Kidney epithelial cell (primary cell): ENCODE measurements at places on chromosomes 5 and 9. TPM values are rescaled to one million over a fixed set of nuclear protein-coding genes. Genes with fewer than 3 reads are reported as not detected.

GRCh38 chr5:59600998-59601397 is 292.5 kb downstream of the PDE4D start:
- no peak for DNase-seq

GRCh38 chr9:131892902-131893500 is 153.1 kb upstream of the RAPGEF1 start:
- no peak for DNase-seq

DNA sequence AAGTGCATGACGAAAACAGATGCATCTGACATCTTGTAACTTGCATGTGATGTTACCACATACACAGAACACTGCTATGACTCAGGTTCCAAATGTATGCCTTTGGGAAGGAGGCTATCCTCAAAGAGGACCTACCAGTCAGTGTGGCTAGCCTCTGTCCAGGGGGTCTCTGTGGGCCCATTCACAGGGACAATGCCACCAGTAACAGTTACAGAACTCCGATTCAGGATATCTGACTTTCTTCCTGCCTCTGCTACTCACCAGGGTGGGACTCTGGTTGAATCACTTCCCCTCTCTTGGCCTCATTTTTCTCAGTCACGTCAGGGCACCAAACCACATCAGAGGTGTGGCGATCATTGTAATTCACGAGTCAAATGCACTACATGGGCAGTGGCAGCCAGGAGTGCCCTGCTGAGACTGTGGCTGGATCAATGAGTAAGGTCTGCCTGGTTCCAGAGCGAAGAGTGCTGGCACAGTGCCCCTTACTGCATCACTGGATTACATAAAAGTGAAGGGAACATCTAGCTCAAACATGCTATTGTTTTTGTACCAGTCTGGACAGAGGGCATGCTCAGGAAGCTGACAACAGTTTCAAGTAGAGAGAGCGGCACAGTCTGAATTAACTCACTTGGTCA is 13.2 kb downstream of the ATOX1 start:
- peak; percentile 89 for DNase-seq

DNA sequence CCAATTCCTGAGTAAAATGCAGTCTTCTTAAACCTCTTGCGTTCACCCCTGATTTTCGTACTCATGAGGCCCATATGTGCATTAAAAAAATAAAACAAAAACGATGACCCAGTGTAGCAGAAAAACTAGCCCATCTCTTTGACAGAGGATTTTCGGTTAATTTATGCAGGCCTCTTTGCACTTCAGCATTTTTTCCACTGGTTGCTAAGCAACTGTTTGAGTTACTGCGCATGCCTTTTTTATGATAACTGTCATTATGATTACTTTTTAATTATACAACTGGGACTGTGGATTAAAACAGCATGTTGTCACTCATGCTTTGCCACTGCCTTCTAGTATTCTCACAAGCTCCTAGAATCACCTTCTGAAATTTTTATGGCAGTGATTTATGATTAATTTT is 165.0 kb downstream of the SMARCA2 start:
- DNase-seq, result no peak

DNA sequence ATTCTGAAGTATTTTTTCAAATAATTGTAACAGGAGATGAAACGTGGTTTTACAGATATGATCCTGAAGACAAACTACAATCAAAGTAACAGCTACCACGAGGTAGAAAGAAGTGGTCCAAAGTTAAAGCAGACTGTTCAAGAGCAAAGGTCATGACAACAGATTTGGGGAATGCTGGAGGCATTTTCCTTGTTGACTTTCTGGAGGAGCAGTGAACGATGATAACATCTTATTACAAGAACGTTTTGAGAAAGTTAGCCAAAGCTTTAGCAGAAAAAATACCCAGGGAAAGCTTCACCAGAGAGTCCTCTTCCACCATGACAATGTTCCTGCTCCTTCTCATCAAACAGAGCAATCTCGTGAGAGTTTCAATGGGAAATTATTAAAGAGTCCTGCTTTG is 145.4 kb upstream of the NREP start:
- no peak for DNase-seq

GRCh38 chr5:56055287-56055686 is 60.5 kb upstream of the IL6ST start:
- no peak for DNase-seq

FGF10 gene
- total RNA-seq, result 0.08 TPM in 1 of 2 replicates, not detected in the other

DNA sequence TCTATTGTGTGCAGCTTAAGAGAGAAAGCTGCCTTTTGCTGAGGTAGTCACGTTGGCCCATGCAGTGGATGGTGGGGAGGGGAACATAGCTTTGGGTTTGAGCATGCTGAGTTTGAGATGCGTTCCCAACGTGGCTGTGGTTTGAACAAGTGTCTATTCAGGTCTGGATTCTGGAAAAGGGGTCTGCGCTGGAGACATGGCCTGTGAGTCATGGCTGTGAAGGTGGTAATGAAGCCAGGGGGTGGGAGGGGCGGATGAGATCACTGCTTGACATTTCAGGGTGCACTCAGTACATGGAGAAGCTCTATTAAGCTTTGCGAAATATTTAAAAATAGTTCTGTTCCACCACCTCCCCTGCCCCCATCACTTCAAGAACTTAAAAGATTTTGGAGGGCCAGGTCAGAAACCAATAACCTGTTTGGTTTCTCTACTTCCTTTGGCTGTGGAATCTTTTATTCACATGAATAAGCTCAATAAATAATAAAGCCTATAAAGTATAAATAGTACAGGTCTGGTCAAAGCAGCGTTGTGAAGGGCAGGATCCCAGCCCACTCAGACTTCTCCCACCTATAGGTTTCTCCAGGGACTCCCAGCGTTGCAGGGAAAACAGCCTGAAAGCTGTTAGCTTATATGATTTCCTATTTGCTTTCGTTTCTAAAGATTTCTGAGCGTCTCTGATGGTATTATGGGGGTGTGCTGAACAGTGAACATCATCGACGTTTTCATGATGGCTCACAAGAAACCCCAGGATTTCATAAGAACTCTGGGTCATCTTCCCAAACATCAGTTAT is 189.9 kb downstream of the NSG2 start:
- no peak for DNase-seq

DNA sequence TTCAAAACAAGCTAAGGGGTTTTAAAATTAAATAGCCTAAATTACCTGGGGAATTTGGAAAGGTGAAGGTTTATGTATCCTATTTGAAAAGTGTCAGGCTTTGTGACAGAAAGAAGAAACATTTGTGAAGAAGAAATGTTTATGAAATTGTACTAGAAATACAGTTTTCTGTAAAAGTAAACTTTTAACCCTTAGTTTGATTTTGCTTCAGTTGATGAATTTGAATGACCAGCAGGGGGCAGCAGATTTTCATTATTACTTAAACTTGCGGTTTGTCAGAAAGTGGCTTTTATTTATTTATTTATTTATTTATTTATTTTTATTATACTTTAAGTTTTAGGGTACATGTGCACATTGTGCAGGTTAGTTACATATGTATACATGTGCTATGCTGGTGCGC is 58.1 kb downstream of the NNT start:
- DNase-seq, result no peak

DNA sequence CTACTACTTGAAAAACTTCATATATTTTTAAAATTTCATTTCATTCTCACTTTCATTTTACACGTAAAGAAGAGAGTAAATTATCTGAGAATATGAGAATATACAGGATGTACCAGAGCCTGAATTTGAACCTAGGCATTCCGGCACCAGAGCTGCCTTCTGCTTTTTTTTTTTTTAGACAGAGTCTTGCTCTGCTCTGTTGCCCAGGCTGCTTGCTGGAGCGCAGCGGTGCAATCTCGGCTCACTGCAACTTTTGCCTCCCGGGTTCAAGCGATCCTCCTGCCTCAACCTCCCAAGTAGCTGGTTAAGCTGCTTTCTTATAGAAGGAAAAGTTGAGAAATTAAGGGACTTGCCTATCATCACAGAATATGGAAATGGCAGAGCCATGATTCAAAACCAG is 540.1 kb downstream of the EBF1 start:
- no peak for DNase-seq

DNA sequence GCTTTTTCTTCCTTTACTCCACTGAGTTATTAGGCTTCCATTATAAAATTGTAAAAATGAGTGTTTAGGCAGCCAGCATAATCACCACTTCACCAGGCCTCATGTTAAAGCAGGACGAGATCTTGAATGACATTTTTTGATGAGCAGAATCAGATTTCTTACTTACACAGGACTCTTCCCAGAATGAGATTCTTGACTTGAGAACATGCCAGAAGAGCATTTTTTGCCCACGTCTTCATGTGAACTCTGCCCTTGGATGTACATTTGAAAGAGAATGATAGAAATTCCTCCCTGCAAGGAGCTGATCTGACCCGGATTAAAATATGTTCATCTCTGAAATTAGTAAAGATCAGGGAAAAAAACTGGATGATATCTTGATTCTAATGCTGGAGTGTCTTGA is 212.1 kb upstream of the ADRA1B start:
- DNase-seq, result no peak

SMIM32 gene
- 0.08 TPM in 1 of 2 replicates, not detected in the other for total RNA-seq

DNA sequence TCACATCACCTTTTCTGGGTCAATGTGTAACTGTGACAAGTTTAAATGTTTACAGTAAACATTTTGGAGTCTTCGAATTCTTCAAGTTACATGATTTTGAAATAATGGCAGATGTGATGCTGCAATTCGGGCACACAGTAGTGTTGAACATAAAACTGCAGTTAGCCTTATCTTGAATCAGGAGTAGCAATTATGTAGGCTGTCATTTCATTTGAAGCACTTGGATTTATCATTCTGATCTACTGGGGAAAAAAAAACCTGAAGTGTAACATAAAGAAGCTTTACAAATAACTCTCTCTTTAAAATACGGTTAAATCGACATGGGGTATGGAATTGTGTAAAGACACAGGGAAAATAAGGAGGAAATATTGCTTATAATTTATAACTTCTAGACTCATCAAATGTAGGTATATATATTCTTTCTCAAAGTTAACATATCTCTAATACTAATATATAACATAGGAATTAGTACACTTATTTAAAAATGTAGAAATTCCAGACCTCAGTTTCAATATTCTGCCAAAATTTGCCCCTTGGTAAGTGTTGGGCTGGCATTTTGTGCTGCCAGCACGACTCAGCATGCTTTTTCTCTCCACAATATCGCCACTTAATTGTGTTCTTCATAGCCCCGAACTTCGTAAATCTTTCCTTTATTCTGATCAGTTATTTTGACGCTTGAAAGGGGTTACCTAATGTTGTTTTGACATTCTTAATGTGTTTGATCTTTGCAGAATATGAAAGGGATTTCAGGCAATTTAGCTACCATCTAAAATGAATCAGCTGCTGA is 226.7 kb downstream of the PRR16 start:
- DNase-seq, result no peak

- no peak for DNase-seq
Observed at GRCh38 chr5:145244788-145245187, 590.4 kb downstream of the PRELID2 start.

PAPPA gene
- total RNA-seq, result 15.4 and 15.5 TPM in 2 replicates

- no peak for DNase-seq
Observed at GRCh38 chr5:10201223-10201868, 48.3 kb downstream of the ATPSCKMT start.

- DNase-seq, result no peak
Observed at GRCh38 chr5:156329171-156329611, 2.2 kb downstream of the SGCD start.

DNA sequence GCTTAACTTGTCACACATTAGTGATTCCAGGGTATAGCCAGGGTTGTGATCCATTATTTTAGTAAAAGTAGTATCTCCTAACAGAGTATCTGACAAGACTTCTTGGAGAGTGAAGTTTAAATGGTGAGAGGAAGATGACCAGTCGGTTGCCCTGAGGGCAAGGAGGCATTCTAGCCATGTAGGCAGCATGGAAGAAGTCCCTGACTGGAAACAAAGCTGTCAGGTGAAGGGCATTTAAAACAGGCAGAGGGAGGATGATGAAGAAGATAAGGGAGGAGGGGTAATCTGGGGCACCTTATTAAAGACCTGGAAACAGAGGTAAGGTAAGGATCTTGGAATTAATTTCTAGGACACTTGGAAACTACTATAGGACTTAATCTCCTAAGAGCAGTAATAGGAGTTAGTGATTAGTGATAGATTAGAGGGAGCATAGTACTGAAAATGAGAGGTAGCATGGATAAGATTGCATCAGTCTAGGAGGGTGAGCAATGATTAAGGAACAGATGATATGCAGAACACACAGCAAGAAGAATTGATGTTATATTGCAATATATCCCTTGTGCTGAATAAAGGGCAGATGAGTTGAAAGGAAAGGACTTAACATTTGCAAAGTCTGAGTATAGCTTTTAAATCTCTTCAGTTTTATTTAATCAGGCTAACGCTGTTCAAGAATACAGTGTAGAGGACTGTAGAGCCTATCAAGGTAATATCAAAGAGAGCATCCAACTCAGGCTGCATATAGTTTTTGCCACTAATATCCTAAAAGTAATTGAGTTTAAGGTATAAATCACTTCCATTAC is 9.6 kb downstream of the KIF2A start:
- DNase-seq, result no peak

DNA sequence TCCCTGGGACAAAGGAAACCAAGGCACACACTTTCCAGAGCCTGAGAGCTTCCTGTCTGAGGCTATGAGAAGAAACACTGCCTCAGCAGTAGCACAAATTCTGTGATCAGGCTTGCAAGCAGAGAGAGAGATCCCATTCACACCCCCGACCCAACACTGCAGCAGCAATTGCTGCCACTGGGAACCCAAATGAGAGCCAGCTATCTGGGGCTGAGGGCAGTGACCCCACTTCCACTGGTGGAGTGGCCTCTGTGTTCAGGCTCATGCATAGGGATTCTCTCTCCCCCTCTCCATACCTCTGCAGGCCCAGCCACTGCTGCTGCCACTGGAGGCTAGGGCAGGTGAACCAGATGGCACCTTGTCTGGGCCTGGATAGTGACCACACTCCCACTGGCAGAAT is 95.2 kb downstream of the TMEM232 start:
- no peak for DNase-seq

DNA sequence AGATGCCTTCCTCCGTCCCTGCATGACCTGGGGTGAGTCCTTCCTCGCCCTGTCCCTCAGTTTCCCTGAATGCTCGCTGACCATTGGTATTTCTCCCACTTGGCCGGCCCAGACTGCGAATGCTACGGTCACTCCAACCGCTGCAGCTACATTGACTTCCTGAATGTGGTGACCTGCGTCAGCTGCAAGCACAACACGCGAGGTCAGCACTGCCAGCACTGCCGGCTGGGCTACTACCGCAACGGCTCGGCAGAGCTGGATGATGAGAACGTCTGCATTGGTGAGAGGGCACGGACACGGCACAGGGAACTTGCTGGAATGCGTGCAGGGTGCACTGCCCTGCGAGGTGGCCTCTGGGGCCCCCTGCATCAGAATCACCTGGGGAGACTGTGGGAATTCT is 77.1 kb downstream of the NTNG2 start:
- no peak for DNase-seq
